CD4-positive, alpha-beta T cell (primary cell): ENCODE measurements at places on chromosomes 5 and 9. TPM values are rescaled to one million over a fixed set of nuclear protein-coding genes. Genes with fewer than 3 reads are reported as not detected.

The PCDHGC3 gene
- not detected for total RNA-seq

The RETREG1 gene
- 69.7 TPM for total RNA-seq

The RANBP3L gene
- total RNA-seq: not detected

The NDUFA8 gene
- total RNA-seq: 4.5 TPM

The SLC6A3 gene
- not detected for total RNA-seq

The TMEM232 gene
- 1.1 TPM for total RNA-seq

The CDKN2B-AS1 gene
- total RNA-seq: 0.25 TPM

The C5orf52 gene
- not detected for total RNA-seq

The GKAP1 gene
- total RNA-seq: 9.5 TPM

The CDO1 gene
- 0.34 TPM for total RNA-seq

The SLC6A19 gene
- not detected for total RNA-seq

The FAM169A gene
- 13.3 TPM for total RNA-seq

The CORO2A gene
- 8.5 TPM for total RNA-seq

DNA sequence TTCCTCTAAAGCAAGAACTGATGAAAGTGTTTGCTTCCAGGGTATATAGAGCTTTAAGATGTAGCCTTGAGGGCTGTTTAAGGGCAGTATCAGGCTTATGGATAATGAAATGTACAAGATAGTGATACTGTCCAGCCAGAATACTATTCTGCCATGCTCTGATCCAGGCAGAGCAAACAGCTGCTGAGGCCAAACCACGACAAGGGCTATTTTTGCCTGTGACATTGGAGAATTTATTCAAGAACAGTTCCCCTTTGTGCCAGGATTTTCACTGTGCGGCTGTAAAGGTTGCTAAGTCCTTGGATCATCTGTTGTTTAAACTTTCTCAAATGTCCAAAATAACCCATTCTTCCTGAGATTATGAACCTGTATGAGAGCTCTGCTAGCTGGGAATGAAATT, 70.4 kb downstream of the OTP start:
- H3K27me3 ChIP-seq: peaks cover 8% of the 10 kb centered on the region
- no peak overlapping the region for H3K4me3 ChIP-seq
- H3K27ac ChIP-seq: no peak overlapping the region
- no peak for DNase-seq
- H3K36me3 ChIP-seq: no peaks in the 10 kb centered on the region

DNA sequence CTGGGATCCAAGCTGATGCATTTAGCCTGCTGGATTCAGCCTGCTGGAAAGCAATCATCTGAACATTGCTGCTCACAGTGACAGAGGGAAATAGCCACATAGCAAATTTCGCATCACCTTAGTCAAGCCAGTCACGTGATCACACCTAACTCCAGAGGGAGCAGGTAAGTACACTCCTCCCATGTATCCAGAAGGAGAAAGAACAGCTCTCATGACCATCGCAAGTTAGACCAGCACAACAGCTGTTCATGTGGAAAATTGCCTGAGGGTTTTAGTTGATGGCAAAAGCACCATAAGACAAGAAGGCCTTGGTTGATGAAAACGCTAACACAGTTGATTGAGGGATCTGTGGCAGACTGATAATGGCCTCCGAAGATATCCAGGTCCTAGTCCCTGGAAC, 34.2 kb upstream of the MYO10 start:
- H3K27ac ChIP-seq: no peak overlapping the region
- H3K36me3 ChIP-seq: no peaks in the 10 kb centered on the region
- no peaks in the 10 kb centered on the region for H3K27me3 ChIP-seq
- no peak overlapping the region for H3K4me3 ChIP-seq

DNA sequence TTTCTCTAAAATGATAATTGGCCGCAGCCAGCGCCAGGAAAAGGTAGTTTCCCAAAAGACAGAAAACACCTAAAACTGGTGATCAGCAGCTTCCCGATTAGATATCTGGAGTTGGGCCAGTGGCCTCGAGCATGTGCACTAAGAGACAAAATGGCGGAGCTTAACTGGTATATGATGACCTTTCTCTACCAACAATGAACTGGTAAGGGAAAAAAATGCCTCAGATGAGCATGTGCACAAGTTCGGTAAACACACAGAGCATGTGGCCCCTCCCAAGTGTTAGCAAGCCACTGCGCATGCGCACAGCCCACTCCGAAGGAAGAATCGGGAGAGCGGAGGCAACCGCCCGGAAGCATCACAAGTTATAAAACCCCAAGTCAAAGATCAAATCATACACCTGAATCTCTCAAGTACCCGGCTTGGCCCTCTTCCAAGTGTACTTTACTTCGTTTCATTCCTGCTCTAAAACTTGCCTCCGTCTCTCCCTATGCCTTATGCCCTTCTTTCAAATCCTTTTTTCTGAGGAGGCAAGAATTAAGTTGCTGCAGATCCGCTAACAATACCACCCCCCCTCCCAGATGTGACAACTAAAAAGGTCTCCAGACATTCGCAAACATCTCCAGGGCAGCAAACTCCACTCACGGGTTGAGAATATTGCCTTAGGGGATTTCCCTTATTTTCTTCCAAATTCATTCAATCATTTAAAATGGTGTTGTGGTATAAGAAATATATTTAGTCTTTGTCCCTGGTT, 15.0 kb upstream of the PTBP3 start:
- DNase-seq: peak; percentile 58
- H3K4me1 ChIP-seq: peaks cover 8% of the 10 kb centered on the region
- H3K27me3 ChIP-seq: no peaks in the 10 kb centered on the region
- H3K27ac ChIP-seq: no peak overlapping the region
- no peaks in the 10 kb centered on the region for H3K36me3 ChIP-seq

DNA sequence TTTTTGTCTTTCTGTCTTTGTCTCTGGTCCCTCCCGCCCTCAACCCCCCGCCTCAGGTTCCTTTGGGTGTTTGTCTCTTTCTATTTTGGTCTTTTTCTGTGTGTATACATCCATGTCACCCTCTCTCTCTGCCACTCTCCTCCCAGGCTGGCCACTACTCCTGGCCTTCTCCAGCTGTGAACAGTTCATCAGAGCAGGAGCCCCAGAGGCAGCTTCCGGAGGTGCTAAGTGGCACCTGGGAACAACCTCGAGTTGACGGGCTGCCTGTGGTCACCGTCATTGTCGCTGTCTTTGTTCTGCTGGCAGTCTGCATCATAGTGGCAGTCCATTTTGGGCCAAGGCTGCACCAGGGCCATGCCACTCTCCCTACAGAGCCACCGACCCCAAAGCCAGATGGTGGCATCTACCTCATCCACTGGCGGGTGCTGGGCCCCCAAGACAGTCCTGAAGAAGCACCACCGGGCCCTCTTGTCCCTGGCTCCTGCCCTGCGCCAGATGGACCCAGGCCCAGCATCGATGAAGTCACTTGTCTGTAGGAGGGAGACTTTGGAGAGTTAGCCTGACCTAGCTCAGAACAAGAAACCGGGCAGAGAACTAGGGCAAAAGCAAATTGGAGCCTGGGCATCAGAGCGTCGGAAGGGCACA, 1.7 kb downstream of the SMIM33 start:
- peaks cover 29% of the 10 kb centered on the region for H3K36me3 ChIP-seq
- H3K27me3 ChIP-seq: no peaks in the 10 kb centered on the region
- H3K4me1 ChIP-seq: peaks cover 98% of the 10 kb centered on the region
- H3K27ac ChIP-seq: peak overlapping the region; percentile 65
- peak overlapping the region; percentile 59 for H3K4me3 ChIP-seq

- DNase-seq: no peak
- H3K4me1 ChIP-seq: peaks cover 12% of the 10 kb centered on the region
- H3K4me3 ChIP-seq: peak within 1 kb of the TSS; percentile 10
- peaks cover 19% of the 10 kb centered on the region for H3K27me3 ChIP-seq
Measured at GRCh38 chr9:131096269-131097125, at the start of gene AIF1L. Gene AIF1L, plus strand, starts transcription at chr9:131096531. Its CDS starts 99 bp downstream, at chr9:131096630.

DNA sequence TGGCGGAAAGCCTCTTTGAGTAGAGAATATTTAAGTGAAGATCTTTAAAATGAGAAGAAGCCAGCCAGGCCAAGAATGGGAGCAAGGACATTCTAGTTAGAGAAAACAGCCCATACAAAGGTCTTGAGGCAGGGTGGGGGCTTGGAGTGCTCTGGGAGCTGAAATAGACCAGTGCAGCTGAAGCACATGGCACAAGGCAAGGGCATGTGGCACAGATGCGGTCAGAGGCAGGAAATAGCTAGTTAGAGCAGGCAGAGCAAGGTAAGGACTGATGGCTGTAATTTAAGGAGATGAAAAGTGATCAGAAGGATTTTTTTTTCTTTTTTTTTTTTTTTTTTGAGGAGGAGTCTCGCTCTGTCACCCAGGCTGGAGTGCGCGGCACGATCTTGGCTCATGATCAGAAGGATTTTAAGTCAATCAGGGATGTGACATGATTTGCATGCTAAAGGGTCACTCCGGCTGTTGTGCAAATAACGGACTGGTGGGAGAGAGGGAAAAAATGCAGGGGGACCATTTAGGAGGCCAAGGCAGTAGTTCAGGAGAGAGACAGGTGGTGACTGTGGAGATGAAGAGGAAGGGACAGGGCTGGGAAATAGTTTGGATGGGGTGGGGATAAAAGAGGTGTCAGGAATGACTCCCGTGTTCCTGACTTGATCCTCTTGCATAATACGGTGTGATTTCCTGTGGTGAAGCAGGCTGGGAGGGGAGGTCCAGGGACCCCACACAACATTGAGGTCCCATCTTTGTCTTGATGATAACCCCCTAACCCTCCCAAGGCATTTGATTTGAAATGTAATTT, 207.6 kb downstream of the HSPA4 start:
- no peak overlapping the region for H3K4me3 ChIP-seq
- H3K27me3 ChIP-seq: no peaks in the 10 kb centered on the region
- H3K4me1 ChIP-seq: peaks cover 16% of the 10 kb centered on the region
- DNase-seq: no peak
- H3K36me3 ChIP-seq: no peaks in the 10 kb centered on the region

GRCh38 chr5:137024044-137024443, 475.1 kb downstream of the SPOCK1 start:
- H3K36me3 ChIP-seq: no peaks in the 10 kb centered on the region
- no peaks in the 10 kb centered on the region for H3K27me3 ChIP-seq

GRCh38 chr5:73030995-73031394, 75.2 kb downstream of the FCHO2 start:
- H3K27me3 ChIP-seq: no peaks in the 10 kb centered on the region
- DNase-seq: no peak
- H3K4me1 ChIP-seq: no peaks in the 10 kb centered on the region

- DNase-seq: no peak
- no peaks in the 10 kb centered on the region for H3K4me1 ChIP-seq
- H3K36me3 ChIP-seq: no peaks in the 10 kb centered on the region
- H3K27ac ChIP-seq: no peak overlapping the region
Measured at GRCh38 chr9:16986556-16986955, 116.1 kb upstream of the BNC2 start.

DNA sequence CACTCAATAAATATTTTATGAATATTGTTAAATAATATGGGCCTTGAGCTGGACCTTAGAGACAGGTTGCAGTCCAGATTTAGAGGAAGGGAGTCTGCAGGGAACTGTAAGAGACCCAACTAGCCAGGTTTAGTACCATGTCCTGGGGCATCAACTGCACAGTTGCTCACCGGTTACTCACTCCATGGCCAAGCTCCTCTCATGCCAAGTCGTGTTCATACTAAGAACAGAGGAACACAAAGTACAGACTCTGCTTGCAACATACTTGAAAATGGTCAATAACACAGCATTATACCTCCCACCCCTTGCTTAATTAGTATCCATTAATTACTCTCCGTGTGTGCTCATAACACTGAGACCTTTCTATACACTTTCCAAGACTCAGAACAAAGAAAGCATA, 317.6 kb upstream of the PIK3R1 start:
- no peaks in the 10 kb centered on the region for H3K27me3 ChIP-seq
- H3K4me1 ChIP-seq: no peaks in the 10 kb centered on the region
- H3K27ac ChIP-seq: no peak overlapping the region
- no peaks in the 10 kb centered on the region for H3K36me3 ChIP-seq
- H3K4me3 ChIP-seq: no peak overlapping the region

DNA sequence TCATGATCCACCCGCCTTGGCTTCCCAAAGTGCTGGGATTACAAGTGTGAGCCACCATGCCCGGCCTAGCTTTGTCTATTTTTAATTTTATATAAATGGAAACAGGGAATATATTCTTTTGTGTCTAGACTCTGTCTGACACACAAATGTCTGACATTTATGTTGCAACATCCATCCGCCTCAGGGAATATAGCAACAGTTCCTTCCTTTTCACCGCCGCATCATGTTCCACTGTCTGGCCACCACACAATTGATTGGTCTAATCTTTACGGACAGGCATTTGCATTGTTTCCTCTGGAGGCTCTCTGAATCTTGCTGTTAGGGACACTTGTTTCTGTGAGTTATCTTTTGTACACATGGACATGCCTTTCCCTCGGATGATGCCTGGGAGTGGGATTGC, 20.1 kb upstream of the TBC1D9B start:
- H3K4me3 ChIP-seq: no peak overlapping the region
- no peaks in the 10 kb centered on the region for H3K27me3 ChIP-seq
- H3K4me1 ChIP-seq: no peaks in the 10 kb centered on the region
- H3K36me3 ChIP-seq: no peaks in the 10 kb centered on the region

- no peaks in the 10 kb centered on the region for H3K27me3 ChIP-seq
- no peak for DNase-seq
- H3K4me1 ChIP-seq: no peaks in the 10 kb centered on the region
- H3K27ac ChIP-seq: no peak overlapping the region
Measured at GRCh38 chr5:116507941-116508655, 66.5 kb downstream of the SEMA6A start.

- H3K27ac ChIP-seq: no peak overlapping the region
- no peak overlapping the region for H3K4me3 ChIP-seq
- no peak for DNase-seq
- H3K36me3 ChIP-seq: peaks cover 53% of the 10 kb centered on the region
- no peaks in the 10 kb centered on the region for H3K4me1 ChIP-seq
- H3K27me3 ChIP-seq: no peaks in the 10 kb centered on the region
Measured at GRCh38 chr5:79297661-79298060, 61.7 kb downstream of the JMY start.

DNA sequence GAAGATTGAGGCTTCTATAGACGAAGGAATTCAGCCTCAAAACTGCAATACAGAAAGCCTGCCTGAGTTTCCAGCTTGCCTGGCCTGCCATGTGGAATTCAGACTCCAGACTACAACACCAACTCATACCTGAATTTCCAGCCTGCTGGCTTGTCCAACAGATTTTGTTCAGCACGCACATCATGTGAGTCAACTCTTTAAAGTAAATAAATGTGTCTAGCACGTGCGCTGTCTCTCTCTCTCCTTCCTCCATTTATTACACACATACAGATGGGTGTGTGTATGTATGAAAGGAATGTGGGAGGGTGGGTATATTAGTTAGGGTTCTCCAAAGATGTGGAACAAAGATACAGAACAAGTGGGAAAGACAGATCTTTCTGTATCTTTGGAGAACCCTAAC, 82.4 kb upstream of the TAS2R1 start:
- DNase-seq: no peak
- no peaks in the 10 kb centered on the region for H3K36me3 ChIP-seq

- H3K36me3 ChIP-seq: no peaks in the 10 kb centered on the region
- peaks cover 16% of the 10 kb centered on the region for H3K27me3 ChIP-seq
- H3K4me1 ChIP-seq: peaks cover 22% of the 10 kb centered on the region
- H3K4me3 ChIP-seq: no peak overlapping the region
- H3K27ac ChIP-seq: no peak overlapping the region
Measured at GRCh38 chr5:373710-374602, 52.4 kb downstream of the AHRR start.

GRCh38 chr9:129177443-129177790, 644 bp downstream of the IER5L start:
- H3K4me1 ChIP-seq: peaks cover 47% of the 10 kb centered on the region
- H3K36me3 ChIP-seq: no peaks in the 10 kb centered on the region
- H3K27ac ChIP-seq: no peak overlapping the region
- DNase-seq: no peak

- no peaks in the 10 kb centered on the region for H3K27me3 ChIP-seq
- H3K27ac ChIP-seq: no peak overlapping the region
- H3K36me3 ChIP-seq: no peaks in the 10 kb centered on the region
- H3K4me1 ChIP-seq: no peaks in the 10 kb centered on the region
Measured at GRCh38 chr5:126417178-126417577, 6.0 kb upstream of the GRAMD2B start.

- H3K36me3 ChIP-seq: no peaks in the 10 kb centered on the region
- peaks cover 5% of the 10 kb centered on the region for H3K4me1 ChIP-seq
- no peak overlapping the region for H3K27ac ChIP-seq
- no peaks in the 10 kb centered on the region for H3K27me3 ChIP-seq
- H3K4me3 ChIP-seq: no peak overlapping the region
- DNase-seq: peak; percentile 47
Measured at GRCh38 chr9:77433675-77434445, 214.3 kb downstream of the GNA14 start.
